Neural progenitor cell (in vitro differentiated cells): ENCODE measurements at places on chromosomes 2 and 18. TPM values are rescaled to one million over a fixed set of nuclear protein-coding genes. Genes with fewer than 3 reads are reported as not detected.

DNA sequence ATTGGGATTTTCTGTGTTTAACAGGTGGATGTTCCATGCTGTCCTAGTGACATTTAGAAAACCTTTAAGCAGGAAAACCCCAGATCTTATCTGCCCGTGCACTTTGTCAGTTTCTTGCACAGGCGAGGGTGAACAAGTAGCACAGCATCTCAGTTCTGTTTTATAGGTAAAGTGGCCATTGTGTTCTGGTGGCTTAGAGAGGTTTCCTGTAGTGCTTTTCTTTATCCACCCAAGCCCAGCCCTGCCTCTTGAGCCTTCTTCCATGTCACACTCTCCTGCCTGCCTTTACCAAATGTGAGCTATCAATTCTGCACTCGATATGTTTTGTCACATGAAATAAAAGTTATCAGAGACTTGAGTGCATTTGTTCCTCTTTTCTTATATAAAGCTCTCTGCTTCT, 135.3 kb upstream of the NOSTRIN start:
- peak; percentile 72 for DNase-seq

GRCh38 chr2:202592566-202592965, 42.2 kb upstream of the FAM117B start:
- no peak for DNase-seq

DNA sequence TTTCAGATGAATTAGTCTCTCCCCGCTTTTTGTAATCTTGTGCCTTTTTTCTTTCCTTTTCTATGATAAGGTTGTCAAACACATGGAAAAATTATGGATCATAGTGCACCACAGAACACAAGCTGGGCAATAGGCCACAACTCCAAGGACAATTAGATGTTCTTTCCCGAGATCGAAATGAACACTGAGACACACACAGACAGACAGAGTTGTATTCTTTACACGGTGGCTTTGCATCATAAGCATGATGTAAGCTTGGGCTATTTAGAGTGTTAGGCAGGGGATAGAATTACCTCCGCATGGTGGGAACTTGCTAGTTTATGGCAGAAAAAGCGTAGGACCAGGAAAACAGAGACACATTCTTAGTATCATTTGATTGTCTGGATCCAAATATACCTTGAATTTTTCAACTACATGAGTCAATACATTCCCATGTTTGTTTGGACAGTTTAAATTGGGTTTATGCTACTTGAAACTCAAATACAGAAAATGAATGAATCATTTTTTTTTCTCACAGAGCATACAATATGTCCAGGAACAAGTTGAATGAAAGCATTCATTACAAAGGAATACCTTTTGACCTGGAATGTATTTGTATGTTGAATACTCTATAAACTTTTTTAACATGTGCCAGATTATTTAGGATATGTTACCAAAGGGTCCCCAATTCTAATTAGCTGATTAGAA, 1611.5 kb upstream of the TMEFF2 start:
- no peak for DNase-seq

The SERPINB12 gene
- total RNA-seq, result not detected in 2 replicates

DNA sequence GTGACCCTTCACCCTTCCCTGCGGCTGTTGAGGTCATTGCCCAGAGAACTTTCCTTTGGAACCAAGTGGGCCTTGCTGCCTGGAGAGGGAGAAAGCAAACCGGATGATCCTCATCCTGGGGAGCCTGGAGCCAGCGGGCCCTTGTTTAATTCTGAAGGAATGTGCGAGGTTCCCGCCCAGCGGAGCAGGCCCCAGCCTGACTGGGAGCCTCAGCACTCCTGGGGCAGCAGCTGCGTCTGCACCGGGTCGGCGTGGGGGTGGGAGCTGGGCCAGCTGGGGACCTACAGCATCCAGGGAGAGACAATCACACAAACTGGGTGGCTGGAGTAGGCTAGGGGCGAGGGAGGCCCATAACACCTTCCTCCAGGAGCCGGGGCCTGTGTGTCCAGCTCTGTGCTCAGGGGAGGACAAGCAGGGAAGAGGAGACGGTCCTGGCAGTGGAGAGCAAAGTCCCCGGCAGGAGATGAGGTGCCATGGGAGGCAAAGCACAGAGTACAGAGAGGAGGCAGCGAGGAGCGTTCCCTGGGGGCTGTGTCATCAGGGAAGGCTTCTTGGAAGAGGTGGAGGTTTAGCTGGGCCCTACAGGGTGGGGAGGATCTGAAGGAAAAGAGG, 61.9 kb upstream of the HAAO start:
- DNase-seq, result peak; percentile 49

The RGPD3 gene
- 0.07 and 0.25 TPM in 2 replicates for total RNA-seq

DNA sequence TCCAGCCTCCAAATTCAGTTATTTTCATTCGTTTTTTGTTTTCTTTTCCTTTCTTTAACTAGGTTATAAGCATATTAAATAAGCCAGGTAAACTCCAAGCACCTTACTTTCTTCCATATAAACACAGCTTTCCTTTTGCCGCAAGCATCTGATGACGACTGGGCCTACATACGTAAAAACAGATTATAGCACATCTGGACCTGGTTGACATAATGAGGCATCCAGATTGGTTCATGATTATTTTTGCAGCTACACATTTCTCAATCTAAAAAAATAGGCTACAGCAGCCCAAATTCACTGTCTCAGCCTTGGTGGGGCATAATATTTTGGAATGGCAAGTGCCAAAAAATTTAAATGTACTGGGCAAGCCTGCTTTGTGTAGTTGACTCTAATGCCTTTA, 7.7 kb downstream of the CYP1B1 start:
- DNase-seq, result no peak

GRCh38 chr2:237901932-237902850, 42.8 kb downstream of the RAMP1 start:
- no peak for DNase-seq

The LIMS3 gene
- total RNA-seq, result not detected in 2 replicates

The BOLL gene
- total RNA-seq, result not detected in 2 replicates

- DNase-seq, result no peak
Observed at GRCh38 chr18:468955-469790, 31.3 kb downstream of the COLEC12 start.

DNA sequence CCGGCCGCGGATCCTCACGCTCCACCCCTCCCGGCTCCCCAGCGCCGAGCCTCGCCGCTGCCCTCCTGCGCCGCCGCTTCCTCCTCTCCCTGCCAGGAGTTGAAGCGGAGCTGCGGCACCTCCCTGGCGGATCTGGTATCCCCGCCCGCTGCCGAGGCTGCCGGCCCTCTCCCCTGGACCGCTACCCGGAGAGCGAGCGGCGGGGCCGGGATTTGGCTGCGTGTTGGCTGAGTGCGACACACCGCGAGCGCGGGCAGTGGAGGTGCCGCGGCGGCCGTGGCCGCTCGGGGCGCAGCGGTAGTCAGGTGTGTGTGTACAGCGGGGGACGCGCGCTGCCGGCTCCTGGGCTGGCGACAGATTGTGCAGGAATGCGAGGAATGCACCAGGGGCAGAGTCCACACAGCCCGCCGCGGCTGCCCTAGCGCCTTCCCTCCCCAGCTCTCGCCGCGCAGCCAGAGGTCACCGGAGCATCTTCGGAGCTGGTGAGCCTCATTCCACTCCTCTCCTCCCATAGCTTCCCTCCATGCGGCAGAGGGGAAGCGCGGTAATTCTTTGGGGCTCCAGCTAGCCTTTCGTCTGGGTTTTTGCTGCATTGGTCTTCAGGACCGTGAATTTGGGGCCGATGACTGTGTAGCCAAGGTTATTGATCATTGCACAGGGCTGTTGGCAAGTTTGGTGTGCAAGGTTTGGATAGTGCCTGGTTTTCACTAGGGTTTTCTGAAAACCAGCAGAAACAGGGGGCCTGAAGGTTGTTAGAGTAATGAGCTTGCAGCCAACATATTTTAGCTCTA, 1.3 kb downstream of the PKP4 start:
- peak; percentile 95 for DNase-seq

The PUM2 gene
- total RNA-seq, result 88.4 and 91.1 TPM in 2 replicates

GRCh38 chr2:166331468-166331867, 44.3 kb downstream of the SCN9A start:
- no peak for DNase-seq

DNA sequence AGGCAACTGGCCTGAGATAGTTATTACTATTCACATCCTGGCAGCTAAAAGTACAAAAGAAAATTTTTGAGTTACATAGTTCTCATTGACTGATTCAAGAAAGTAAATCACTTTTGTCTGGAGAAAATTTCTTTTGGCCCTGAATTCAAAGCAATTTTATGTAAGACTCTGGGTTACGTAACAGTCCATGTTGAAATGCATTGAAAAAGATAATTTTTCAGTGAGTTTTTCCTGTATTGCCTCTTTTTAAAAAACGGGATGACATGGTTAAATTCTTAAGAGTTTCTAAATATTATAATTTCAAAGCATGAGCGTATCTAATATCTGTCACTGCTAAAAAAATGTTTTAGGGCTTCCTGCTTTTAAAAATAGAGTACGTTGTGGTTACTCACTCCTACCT, 72.7 kb downstream of the ANKRD12 start:
- DNase-seq, result no peak

DNA sequence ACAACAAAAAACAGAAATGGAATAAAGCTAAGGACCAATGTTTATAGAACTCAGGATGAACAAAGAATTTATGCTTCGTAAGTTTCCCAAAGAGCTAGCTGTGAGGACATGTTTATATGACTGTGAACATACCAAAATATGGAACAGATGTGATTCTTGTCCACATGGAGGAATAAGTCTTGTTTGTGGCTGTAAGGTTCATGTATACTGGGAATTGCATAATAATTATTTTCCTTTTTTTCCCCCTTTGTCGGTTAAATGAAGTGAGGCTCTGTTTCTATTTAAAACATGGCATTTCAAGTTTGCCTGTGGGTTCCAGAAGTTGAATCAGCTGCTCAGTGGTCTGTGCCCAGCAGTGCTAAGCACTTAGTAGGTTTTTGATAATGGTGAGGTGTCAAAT, 108.1 kb downstream of the FHOD3 start:
- no peak for DNase-seq

DNA sequence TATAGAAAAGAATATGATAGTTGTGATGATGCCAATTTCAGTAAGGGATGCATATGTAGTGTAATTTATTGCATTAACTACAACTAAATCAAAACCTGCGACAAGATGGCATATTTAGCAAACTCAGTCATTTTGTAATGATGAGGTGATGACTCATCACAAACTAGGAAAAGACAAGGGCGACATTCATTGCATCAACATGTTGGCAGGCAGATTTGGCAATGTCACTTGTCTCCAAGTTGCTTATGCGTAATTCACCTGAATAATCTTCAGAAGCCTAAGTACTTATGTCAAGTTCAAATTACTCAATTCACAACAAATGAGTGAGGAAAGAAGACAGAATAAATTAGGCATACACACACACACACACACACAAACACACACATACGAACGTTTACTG, 273.2 kb upstream of the RGPD4 start:
- no peak for DNase-seq

- peak; percentile 70 for DNase-seq
Observed at GRCh38 chr2:85390941-85391669, 19.1 kb downstream of the CAPG start.

DNA sequence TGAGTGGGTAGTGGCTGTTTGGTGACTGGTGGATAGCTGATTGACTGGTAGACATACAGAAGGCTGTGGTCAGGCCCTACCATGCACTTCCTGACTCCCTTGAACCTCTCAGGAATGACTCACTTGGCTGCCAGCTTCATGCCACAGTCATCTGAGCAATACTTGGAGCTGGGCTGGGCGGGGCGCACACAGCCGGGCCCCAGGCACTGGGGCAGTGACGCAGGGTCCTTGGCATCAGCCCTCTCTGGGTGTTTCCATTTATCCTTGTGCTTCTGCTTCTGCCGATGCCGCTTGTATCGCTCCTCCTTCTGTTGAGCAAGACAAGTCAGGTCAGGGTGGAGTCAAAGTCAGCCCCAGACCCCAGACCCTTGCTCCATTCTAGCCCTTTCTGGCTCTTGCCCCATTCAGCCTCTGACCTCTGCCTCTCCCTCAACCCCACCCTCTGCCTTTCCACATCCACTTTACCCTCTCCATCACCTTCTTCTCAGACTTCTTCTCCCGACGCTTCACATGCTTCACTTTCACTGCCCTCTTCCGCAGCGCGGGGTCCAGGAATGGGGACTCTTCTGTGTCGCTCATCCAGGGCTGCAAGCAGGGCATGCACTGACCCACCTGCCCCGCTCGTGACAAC, 3.0 kb upstream of the MBD1 start:
- DNase-seq, result no peak

The PRKCE gene
- total RNA-seq, result 2.9 and 4.1 TPM in 2 replicates

The AMER3 gene
- total RNA-seq, result not detected in 2 replicates

GRCh38 chr2:205775097-205775877, 93.0 kb downstream of the NRP2 start:
- peak; percentile 41 for DNase-seq

The GFPT1 gene
- total RNA-seq, result 34.8 and 54.3 TPM in 2 replicates

GRCh38 chr2:215476424-215476823, 40.6 kb upstream of the FN1 start:
- no peak for DNase-seq

GRCh38 chr2:32591669-32592463, 36.0 kb upstream of the TTC27 start:
- no peak for DNase-seq

DNA sequence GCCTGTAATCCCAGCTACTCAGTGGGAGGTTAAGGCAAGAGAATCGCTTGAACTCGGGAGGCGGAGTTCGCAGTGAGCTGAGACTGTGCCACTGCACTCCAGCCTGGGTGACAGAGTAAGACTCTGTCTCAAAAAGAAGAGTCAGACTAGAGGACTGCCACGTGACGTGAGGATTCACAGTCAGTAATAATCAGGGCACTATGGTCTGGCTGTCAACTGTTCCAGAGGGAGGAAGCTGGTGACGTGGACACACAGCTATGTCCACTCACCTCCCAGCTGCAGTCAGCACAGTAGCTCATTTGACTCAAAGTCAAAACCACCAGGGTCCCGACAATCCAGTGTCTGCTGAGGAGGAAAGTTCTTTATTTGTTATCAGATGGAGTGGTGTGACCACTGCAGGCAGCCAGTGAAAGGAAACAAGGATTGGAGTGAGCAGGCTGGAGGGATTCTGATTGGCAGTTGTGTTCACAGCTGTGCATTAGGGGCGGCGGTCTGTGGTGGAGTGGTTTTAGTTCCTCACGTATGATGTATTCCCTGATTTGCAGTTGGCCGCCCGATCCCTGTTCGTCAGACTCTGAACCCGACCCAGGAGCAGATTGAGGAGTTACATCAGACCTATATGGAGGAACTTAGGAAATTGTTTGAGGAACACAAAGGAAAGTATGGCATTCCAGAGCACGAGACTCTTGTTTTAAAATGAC, 37.9 kb downstream of the MOGAT1 start:
- DNase-seq, result peak; percentile 53

The KYNU gene
- total RNA-seq, result 0.96 TPM in 1 of 2 replicates, not detected in the other

- DNase-seq, result no peak
Observed at GRCh38 chr2:148221166-148221565, 200.3 kb downstream of the MBD5 start.

The RBBP8 gene
- total RNA-seq, result 50.5 and 64.8 TPM in 2 replicates

The OTOF gene
- 0.36 and 0.84 TPM in 2 replicates for total RNA-seq

The SERPINB10 gene
- not detected in 2 replicates for total RNA-seq

- no peak for DNase-seq
Observed at GRCh38 chr2:12658310-12658945, 58.3 kb upstream of the TRIB2 start.

DNA sequence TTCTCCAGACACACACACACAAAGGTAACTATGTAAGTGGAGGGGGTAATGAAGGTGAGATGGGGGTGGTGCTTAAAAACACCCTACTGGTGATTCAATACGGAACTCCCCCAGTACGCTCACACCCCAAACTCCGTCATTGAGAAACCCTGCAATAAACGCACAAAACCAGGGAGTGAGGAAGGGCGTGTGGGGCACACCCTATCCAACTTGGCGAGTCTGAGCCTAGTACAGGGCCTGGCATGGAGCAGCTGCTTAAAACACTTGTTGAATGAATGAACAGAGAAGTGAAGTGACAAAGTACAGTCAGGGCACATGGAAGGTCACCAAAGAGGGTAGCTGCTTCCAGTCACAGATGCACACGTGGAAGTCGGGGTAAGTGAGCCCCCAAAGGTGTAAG, 146.8 kb upstream of the SMAD2 start:
- DNase-seq, result no peak
